ENCODE measurements at places on chromosomes 4 and X.

DNA sequence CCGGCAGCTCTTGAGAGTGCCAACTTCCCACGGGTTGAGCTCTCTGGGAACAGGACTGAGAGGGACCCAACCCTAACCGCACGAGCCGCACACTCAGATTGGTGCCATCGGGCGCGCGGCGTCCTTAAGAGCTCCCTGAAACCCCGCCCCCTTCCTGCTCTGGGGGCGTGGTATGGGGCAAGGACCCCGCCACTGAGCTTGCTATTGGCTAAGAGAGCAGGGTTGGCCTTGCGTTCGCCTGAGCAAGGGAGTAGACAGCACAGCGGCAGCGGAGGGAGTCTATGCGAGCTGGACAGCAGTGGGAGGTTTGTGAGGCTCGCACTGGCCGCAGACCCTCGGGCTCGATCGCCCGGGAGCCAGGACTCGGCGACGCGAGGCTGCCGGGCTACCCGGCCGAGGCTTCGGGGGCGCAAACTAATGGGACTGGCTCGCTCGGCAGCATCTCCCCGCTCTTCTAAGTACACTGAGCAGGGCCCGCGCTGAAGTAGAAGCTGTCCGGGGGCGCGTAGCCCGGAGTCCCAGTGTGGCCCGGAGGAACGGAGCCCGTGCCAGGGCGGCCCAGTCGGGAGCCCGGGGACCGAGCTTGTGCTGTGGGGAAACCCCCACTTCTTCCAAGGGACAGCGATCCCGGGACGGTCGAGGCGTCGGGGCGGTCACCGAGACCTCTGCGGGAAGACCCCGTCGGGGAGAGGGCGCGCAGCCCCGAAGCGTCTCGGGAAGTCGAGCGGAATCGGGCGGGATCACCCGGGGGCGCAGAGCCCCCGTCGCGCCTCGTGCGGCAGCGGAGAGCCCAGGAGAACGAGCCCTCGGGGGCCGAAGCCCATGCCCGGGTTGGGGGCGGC, at the start of gene EFNB1:
TSS of gene EFNB1 (plus strand) at position 282 of the 842 bp plus-strand sequence. CDS start 756 bp downstream, outside the sequence.
- DNase-seq, result peak; percentile 85

DNA sequence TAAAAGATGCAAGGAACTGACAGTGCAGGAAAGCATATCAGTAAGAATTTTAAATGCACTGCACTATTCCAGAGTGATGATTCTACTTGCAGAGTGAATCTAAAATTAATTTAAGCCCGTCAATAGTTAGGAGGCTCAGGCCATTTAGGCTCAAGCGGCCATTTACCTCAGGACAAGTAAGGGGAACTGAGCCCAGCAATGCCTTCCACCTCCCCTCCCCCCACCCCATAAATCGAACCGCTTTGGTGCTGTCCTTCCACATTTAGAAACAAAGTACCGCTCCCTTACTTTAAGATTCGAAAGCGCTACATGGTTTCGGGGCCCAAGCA, 665 bp downstream of the RBM41 start:
- no peak for DNase-seq

- DNase-seq, result no peak
These were observed 58.0 kb downstream of the COL4A6 start for GRCh38 chrX:108380222-108380621.

- DNase-seq, result no peak
These were observed 1.0 kb downstream of the TBC1D9 start for GRCh38 chr4:140754918-140755773.

DNA sequence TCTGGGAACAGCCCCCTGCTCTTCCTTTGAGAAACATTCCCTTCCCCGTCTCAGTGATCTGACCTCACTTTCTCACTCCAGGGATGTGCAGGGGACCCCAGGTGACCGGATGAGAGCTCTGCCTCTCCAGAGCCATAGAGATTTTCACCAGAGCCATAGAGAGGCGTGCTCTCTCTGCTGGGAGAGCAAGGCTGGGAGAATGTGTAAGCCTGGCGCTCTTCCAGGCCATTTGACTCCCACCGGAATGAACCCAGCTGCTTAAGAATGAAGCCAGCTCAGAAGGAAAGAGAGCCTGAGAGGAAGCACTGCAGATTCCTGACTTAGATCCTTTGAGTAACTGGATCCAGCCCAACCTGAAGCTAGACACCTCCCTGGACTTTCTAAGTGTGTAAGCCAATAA, 106.4 kb downstream of the DHX15 start:
- DNase-seq, result no peak

- DNase-seq, result peak; percentile 40
These were observed 648.7 kb upstream of the DIPK2B start for GRCh38 chrX:45849261-45849862.

DNA sequence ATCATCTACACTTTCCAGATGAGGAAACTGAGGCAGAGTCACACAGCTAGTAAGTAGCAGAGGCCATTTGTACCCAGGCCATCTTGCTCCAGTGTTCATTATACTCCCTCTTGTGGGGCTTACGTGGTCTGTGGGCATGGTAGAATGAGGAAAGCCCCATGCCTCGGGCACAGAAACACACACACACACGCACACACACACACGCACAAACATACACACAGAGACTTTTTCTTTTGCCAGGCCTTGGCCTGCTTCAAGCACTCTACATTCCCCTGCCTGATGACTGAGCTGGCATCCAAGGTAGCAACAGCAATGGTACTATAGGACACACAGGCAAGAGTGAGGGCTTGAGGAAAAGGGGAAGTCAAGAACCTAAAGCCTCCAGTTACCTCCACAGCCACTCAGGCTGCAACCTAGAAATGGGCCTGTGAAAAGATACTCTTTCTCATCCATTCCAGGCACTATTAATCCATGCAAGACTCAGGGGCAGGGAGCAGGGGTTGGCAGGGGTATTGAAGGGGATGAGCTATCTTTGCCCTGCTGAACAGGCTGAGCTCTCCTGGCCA, 43.6 kb downstream of the STARD8 start:
- DNase-seq, result no peak

- DNase-seq, result no peak
These were observed 83.9 kb downstream of the POLA1 start for GRCh38 chrX:24777660-24778059.

GRCh38 chr4:6157926-6158325, 42.4 kb downstream of the JAKMIP1 start:
- DNase-seq, result no peak

DNA sequence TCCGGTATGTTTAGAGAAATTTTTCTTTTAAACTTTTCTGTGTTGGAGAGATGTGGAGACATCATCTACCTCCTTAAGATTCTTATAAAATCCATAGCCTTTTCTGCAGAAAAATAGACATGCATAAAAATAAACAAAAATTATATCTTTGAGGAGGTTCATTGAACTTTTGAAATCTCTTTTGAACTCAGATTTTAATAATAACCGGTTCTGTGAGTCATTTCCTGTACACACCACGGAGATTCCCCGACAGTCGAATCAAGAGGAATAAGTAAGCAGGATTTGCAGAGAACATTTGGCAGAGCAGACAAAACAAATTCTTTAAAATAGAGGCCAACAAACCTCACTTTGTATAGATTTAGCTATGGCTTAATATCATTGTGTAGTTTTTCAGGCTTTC, 918.7 kb upstream of the POU3F4 start:
- no peak for DNase-seq

DNA sequence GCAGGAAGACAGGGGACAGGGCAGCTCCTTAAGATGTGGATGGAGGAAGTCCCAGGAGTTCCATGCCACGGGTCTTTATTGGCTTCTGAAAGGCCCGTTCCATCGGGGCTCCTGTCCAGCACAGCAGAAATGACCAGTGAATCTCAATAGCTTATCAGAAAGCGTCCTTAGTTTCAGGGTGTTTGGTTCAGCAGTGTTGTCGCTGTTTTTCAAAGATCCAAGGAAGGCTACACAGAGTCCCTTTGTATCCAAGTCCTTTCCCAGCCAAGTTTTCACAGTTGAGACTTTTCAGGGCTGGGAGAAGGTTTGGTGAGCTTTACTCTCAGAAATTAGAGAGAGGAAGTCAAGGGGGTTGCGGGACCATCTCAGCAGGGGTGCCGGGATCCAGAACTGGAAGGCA, 5.0 kb upstream of the ZCCHC4 start:
- no peak for DNase-seq

DNA sequence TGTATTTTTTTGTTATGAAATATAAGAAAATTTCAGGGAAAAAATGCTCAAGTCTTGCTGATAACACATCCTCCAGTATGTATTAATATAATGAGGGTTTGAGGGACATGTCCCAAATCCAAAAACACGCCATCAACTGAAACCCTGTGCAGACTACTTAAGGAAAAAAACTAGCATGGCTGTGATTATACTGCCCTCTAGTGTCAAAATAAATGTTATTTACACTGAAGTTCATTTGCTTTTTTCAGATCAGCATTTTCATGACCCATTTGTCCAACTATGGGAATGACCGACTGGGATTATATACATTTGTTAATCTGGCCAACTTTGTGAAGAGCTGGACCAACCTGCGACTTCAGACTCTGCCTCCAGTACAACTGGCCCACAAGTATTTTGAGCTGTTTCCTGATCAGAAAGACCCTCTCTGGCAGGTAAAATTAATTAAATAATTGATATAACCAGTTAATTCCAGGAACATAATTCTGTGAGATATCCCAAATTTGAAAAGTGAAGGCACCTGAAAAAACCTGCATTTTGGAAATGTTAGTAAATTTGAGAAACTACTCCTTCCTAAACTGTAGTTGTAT, 128.5 kb downstream of the PRSS12 start:
- DNase-seq, result peak; percentile 7

DNA sequence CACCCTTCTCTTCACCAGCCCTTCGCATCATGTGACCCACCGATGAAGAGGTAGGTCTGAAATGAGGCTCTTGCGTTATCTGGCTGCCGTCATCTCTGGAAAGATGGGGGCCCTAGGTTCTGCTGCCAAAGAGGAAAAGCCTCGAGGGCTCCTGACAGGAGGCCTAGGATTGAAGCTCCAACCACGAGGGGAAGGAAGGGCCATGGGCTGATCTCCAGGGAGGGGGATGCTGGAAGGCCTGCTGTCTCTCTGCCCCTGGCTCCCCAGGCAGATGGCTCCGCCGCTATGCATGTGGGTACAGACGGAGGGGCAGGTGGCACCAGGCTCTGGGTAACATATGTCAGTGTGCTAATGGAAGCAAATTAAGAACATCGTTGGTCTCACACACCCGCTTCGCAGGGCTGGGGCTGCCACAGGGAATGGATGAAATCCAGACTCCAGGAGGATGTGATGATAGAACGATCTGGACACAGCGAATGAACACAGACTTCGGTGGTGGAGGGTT, 44.9 kb downstream of the AFAP1 start:
- DNase-seq, result no peak

GRCh38 chr4:151862766-151863165, 102.0 kb upstream of the GATB start:
- DNase-seq, result no peak

DNA sequence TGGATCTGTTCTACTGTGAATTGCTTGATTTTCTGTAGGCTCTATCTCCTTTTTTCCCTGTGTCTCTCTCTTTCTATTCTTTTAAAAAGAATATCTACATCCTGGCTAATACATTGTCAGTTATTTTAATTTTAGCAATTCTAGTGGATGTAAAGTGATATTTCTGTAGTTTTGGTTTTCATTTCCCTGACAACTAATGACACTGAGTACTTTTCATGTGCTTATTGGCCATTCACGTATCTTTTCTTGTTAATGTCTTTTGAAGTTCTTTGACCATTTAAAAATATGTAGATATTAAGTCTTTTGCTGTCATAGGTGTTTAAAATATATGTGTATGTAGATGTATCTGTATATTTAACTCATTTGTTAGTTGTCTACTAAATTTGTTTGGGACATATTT, 59.0 kb upstream of the SOX3 start:
- no peak for DNase-seq

GRCh38 chrX:108331126-108331909, 106.9 kb downstream of the COL4A6 start:
- no peak for DNase-seq

Data from central memory CD4-positive, alpha-beta T cell (primary cell).